ENCODE measurements at places on chromosomes 6 and 20.

- DNase-seq, result peak; percentile 72
Measured at GRCh38 chr20:324177-325044, 941 bp upstream of the SOX12 start.

DNA sequence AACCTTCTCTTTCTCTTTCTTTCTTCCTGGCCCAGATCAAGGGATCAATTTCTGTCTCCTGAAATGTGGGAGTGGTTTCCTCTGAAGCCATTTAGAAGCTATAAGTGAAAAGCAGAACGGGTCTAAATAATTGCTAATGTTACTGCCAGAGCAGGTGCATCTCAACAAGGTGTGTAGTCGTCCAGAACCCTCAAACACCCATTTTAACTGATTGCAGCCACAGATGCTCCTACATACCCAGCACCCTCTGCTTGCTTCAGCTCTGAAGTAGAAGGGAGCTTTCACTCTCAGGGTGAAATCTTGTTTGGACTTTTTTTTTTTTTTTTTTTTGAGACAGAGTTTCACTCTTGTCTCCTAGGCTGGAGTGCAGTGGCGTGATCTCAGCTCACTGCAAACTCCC is 592.1 kb upstream of the ARID1B start:
- DNase-seq, result no peak

DNA sequence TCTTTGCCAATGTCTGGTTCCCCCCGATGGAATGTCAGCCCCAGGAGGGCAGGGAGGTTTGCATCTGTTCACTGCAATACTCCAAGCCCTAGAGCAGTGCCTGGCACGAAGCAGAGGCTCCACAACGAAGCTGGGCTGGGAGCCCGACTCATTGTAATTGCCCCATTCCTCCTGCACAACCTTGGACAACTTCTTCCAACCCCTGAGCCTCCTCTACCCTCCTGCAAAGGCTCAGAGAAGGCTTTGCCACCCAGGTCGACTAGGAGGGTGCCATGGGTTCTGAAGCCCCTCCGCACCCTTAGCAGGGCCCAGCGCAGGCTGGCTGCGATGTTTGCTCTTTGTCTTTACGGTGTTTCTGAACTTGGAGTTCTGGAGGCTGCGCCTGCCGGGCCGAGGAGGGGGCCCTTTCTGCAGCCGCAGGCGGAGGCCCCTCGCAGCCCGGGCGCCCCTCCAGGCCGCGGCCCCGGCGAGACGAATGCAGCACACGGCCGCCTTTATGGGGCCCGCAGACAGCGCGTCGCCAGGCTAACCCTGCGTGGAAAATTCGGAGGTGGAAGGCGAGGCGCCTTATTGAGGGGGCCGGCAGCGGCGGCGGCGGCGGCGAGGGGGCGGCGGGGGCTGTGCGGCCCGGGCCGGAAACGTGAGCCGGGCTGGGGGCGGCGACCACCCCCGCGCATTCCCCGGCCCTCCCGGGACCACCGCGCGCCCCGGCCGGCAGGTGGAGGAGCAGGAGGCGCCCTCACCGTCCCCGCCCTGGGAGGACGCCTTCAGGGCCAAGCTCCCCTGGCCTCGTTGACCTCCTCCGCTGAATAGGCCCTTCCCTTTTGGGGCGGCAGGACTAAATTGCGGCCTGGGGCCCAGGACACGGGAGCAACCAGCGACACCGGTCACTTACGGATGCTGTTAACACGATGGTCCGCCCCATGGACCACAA is 27.0 kb downstream of the SNAI1 start:
- no peak for DNase-seq

DNA sequence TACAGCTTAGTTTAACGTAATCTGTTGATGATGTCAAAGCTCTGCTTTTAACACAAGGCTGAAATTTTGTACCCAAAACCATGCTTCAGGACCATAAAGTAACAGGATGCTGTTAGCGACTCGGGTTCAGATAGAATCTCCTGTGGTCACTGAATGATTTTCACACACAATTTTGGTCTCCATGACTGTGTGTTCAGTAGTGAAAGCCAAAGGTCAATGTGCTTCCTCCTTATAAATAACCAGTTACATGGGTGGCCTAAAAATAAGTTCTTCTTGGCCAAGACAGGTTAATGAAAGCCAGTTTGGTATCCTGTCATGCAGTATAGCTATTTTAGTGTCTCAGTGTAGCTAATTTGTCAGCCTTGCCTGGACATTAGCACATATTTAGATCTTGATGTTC is 19.1 kb upstream of the LOC128125822 start:
- DNase-seq, result no peak

- no peak for DNase-seq
Measured at GRCh38 chr6:49995278-49995677, 25.9 kb upstream of the DEFB113 start.

GRCh38 chr20:56207656-56208055 is 40.9 kb upstream of the MC3R start:
- no peak for DNase-seq

DNA sequence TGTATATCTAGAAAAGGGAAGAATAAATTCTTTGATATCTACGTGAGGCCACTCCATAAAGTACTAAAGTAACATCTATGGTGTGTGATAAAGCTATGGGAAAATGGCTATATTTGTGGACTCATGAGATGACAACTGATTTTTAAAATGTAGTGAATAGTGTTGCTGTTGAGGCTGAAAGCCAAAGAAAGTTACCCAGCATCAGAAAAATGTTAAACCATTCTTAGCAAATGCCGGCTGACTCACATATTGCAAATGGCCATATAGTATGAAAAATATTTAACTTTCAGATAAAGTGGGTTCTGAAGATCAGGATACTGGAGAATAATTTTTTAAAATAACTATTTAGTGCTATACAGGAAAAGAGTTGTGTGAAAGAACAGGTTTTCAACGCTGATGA is 129.9 kb upstream of the GRIK2 start:
- no peak for DNase-seq

- no peak for DNase-seq
Measured at GRCh38 chr20:54356801-54357200, 118.6 kb upstream of the DOK5 start.

DNA sequence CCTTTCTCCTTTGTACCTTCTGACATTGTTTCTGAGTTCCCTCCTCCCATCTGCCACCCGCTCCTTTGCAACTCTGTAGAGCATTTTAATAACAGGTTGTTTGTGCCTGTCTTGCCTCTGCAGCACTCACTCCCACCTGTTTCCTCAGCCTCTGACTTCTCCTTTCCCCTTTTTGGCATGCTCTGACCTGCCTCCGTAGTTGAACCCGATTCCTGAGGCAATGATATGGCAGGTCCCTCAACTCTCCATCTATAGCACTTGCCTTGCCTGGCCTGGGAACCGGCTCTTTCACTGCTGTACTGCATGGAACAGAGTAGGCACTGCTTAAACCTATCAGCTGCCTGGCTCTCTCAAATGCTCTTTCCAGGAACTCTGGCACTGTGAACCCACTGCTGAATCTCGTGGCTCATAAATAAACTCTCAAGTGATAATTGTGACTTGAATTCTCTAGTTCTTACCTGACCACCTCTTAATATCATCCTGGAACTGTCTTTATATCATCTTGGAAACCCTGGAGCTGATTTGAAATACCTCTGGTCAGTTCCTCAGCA is 50.3 kb downstream of the UTRN start:
- DNase-seq, result no peak

GRCh38 chr6:6593867-6594468 is 5.4 kb downstream of the LY86 start:
- no peak for DNase-seq

- DNase-seq, result peak; percentile 57
Measured at GRCh38 chr6:79384845-79385244, 150.4 kb upstream of the HMGN3 start.
